ENCODE measurements at places on chromosomes 1 and 21. TPM values are rescaled to one million over a fixed set of nuclear protein-coding genes. Genes with fewer than 3 reads are reported as not detected.

SH2D1B gene
- total RNA-seq: not detected

GRCh38 chr1:110903853-110904500 lies 31.0 kb downstream of the CD53 start:
- DNase-seq: no peak
- peaks cover 8% of the 10 kb centered on the region for H3K4me1 ChIP-seq
- no peak overlapping the region for H3K27ac ChIP-seq
- peaks cover 51% of the 10 kb centered on the region for H3K36me3 ChIP-seq
- H3K27me3 ChIP-seq: no peaks in the 10 kb centered on the region

- H3K27me3 ChIP-seq: no peaks in the 10 kb centered on the region
- H3K36me3 ChIP-seq: no peaks in the 10 kb centered on the region
- no peak for DNase-seq
- no peak overlapping the region for H3K4me3 ChIP-seq
Observed at GRCh38 chr1:25476186-25477097, 45.7 kb downstream of the MACO1 start.

DNA sequence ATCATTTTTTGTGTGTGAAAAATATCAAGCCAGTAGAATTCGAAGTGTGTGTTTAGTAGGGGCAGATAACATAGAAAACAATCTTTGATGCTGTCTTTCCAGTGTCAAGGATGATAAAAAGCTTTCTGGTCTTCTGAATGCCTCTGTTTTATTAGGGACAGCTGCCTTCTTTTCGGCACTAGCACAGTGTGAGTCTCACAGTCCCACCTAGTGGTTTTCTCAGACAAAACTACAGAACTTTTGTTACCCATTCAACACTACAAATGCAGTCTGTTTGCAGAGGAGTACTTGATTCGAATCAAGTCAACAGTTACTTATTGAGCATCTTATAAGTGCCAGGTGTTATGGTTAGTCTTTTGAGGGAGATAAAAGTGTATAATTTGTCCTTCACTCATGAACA lies 30.6 kb upstream of the MCOLN3 start:
- DNase-seq: no peak
- no peaks in the 10 kb centered on the region for H3K4me1 ChIP-seq
- H3K27me3 ChIP-seq: peaks cover 6% of the 10 kb centered on the region
- H3K4me3 ChIP-seq: no peak overlapping the region
- H3K27ac ChIP-seq: no peak overlapping the region
- H3K36me3 ChIP-seq: no peaks in the 10 kb centered on the region

- DNase-seq: no peak
- no peaks in the 10 kb centered on the region for H3K4me1 ChIP-seq
- no peaks in the 10 kb centered on the region for H3K36me3 ChIP-seq
Observed at GRCh38 chr1:56472860-56473259, 106.5 kb downstream of the PLPP3 start.
